ENCODE measurements at places on chromosomes 5 and 9. TPM values are rescaled to one million over a fixed set of nuclear protein-coding genes. Genes with fewer than 3 reads are reported as not detected.

- DNase-seq: no peak
Observed at GRCh38 chr5:149412783-149413476, 33.8 kb upstream of the IL17B start.

DNA sequence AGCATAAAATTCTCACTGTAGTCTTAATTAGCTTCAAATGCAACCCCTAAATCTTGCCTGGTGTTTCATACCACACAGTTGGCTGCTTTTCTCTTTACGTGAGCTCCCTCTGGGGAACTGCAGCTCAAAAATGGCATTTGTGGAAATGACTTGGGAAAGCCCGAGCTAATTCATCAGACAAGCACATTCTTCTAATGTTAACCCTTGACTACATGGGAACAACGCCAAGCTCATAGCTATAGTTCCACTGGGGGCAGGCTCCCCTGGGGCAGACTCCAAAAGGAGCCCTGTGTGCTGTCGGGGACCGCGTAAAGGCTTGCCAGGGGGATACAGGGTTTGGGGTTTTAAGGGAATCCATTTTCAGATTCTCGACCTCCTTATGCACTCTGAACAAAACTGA, 301.4 kb upstream of the DAP start:
- no peak for DNase-seq

GRCh38 chr5:67290655-67291054, 94.1 kb upstream of the CD180 start:
- no peak for DNase-seq

DNA sequence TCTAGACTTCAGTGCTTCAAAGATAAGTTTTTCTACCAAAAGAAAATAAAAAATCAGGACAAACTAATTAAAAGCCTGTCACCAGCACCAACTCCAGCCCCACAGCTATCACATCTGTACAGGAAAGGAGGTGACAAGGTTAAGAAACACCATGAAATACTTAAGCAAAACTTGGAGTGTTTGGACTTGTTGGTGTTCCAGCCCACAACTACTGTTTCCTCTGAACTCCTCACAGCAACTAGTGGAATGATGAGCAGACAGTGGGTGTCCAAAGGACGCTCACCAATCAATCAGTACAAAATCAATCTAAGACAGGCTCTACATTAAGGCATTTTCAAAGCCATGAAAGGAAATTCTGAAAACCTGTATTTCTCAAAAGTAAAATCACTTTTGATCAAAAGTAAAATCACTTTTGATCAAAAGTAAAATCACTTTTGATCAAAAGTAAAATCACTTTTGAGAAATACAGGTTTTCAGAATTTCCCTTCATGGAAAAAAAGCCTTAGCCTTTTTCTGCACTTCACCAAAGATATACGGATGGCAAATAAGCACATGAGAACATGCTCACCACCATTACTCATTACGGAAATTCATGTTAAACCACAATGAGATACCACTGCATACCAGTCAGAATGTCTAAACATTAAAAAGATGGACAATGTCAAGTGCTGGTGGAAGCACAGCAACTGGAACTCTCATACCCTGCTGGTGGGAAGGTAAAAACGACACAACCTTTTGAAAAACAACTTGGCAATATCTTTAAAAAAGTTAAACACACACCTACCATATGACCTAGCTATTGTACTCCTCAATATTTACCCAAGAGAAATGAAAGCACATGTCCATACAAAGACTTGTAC, 79.7 kb downstream of the MED27 start:
- DNase-seq: no peak

- no peak for DNase-seq
Observed at GRCh38 chr5:148147415-148147814, 20.9 kb upstream of the SPINK14 start.

DNA sequence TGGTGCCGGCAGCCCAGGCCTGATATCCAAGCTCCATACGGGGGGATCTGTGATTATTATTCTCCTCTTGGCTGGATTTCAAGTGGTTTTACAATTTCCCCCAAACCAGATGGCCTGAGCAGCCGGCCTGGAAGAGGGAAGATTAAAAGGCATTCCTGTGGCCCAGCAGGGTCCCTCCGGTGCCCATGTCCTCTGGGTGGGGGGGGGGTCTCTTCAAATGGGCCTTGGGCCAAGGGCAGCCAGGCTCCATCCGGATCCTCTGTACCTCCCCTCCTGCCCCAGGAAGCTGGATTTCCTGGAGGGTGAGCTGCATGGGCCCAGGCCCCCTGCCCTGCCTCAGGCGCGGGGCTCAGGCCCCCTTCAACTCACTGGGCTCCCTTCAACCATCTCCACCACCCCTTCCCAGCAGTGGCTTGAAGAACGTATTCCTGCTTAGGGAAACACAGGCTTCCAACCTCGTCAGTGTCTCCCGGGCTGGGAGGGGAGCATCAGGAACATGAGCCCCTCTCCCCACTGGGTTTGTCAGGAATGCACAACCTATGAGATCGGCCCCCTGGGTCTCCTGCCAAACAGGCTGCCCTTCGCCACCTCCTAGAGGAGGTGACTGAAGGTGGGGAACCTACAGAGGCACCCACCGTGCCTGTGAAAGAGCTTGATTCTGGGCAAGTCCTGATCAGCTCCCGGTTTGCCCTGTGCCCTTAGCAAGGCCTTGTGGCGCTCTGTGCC, 62.9 kb upstream of the ORM1 start:
- peak; percentile 53 for DNase-seq

- peak; percentile 45 for DNase-seq
Observed at GRCh38 chr9:21317956-21318923, 13.1 kb upstream of the IFNA5 start.

DNA sequence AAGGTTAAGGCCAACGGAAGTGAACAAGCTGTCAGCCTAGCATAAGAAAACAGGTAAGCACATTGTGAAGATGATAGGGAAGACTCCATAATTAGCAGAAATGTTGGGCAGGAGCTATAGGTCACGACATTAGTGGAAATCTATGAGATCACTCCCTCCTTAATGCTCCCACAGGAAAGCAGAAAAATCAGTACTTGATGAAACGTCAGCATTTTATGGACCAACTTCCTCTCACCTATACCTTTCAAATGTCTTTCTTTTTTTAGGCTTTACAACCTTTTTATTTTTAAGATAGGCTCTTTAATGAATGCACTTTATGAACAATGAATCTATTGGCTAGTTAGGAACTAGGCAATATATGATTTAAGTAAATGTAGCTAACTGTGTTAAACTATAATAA, 29.4 kb upstream of the HCN1 start:
- DNase-seq: no peak

- no peak for DNase-seq
Observed at GRCh38 chr5:126438868-126439267, 15.7 kb downstream of the GRAMD2B start.

DNA sequence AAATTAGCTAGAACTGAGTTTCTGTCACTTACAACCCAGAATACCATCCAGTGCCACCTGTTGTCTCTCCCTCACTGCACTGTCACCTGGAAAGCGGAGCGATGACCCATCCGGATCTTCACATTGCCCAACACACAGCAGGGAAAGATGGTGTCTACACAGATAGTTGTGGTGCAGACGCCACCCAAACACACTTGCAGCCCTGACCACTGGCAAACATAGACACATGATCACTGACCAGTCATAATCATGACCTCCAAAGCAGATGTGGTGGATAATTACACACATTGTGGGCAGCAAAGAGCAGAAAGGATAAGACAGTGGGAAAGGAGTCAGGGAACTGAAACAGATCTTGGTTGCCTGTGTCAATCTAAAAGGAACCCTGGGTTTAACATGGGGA, 64.7 kb downstream of the GABBR2 start:
- no peak for DNase-seq

- peak; percentile 80 for DNase-seq
Observed at GRCh38 chr9:94973451-94973941, 247.0 kb downstream of the AOPEP start.

- no peak for DNase-seq
Observed at GRCh38 chr5:1334831-1335539, 9.9 kb downstream of the CLPTM1L start.

DNA sequence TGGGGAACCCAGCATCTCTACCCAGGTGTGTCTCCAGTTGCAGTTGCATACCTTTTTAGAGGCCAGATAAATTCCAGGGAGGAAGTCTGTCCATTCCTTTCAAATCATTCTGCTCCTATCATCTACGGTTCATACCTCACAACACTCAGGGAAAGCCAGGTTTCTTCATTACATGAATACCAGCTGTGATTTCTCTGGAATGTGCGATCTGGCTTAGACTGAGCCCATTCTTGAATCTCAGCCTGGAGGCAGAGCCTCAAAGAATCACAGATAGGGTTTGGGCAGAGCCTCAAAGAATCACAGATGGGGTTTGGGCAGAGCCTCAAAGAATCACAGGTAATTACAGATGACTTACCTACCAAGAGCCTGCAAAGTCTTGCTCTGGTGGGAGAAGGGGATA, 7.2 kb downstream of the P4HA2 start:
- no peak for DNase-seq

- DNase-seq: no peak
Observed at GRCh38 chr5:137582218-137582617, 83.1 kb upstream of the SPOCK1 start.

GRCh38 chr5:37005946-37006540, 129.5 kb downstream of the NIPBL start:
- no peak for DNase-seq

DNA sequence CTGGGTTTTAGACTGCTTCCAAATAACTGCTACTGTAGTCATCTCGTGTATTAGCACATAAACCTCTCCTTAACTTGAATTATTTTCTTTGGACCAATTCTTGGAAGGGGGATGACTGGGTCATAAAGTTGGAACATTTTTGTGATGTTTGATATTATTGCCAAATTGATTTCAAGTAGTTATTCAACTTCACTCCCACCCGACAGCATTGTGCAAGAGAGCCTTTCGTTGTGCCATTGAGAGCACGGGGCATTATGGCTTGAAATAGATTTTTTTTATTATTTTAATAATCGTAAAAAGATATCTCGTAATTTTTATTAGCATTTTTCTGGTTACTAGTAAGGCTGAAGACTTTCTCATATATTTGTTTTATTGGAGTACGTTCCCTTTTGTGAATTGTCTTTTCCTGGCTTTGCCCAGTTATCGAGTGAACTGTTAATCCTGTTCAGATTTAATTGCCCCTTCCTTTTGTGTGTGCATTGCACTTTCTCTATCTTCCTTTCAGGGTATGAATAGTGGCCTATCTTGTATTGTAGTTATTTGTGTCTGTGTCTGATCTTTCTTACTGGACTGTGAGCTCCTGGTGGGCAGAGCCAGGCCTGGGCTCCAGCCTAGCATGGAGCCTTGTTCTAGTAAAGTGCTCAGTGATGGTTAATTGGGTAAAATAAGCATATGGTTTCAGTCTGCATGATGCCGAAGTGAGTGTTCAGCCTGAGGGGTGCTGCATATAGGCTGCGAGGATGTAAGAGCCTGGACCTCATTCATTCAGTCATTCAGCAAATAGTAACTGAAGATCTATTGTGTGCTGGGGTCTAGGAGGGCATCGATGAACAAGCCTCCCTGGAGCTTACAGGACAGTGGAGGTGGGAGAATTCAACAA, 93.5 kb upstream of the SHB start:
- DNase-seq: no peak

GRCh38 chr5:82332886-82333615, 54.9 kb upstream of the RPS23 start:
- DNase-seq: no peak

GRCh38 chr5:126851501-126852011, 74.6 kb downstream of the LMNB1 start:
- DNase-seq: peak; percentile 70

- DNase-seq: no peak
Observed at GRCh38 chr5:113162770-113163169, 186.2 kb downstream of the DCP2 start.

GRCh38 chr5:35745660-35746059, 111.0 kb upstream of the IL7R start:
- no peak for DNase-seq

DNA sequence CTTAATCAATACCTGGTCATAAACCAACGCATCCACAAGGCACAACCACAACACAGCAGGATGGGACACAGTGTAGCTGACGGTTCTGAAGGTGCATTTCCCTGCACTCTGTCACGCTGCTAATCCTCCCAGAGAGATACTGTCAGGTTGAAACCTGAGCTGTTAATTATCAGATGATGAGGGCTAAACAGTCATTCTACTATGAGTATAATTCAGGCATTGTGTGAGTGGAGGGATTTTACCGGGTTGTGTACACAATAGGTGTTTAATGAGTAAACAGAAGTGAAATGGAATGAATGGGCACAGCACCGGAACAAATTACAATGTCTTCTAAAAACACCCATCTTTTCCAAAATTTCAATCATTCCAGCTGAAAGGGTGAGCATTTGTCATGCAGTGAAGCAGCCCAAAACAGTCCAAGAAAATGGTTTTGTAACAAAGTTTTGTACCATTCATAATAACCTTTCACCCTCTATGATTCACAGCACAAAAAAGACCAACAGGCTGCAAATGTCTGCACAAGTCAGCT, 71.5 kb downstream of the ABCA1 start:
- no peak for DNase-seq

DNA sequence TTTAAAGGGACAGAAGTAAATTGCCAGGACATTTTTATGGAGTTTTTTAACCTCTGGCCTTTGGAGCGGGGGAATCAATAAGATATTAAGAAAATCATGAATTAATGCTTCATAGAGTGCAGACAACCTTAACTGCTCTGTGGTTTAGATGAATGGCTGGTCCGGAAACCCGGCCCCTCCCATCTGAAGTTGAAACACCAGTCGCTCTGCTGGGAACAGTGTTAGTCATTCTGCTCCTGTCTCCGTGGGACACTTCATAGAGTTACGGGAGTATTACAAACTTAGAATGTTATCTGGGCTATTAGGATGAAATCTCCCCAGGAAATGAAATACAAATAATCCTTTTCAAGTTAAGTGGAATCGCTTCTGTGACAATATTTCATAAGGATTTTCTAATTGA, 110.1 kb upstream of the IRX2 start:
- DNase-seq: no peak

DNA sequence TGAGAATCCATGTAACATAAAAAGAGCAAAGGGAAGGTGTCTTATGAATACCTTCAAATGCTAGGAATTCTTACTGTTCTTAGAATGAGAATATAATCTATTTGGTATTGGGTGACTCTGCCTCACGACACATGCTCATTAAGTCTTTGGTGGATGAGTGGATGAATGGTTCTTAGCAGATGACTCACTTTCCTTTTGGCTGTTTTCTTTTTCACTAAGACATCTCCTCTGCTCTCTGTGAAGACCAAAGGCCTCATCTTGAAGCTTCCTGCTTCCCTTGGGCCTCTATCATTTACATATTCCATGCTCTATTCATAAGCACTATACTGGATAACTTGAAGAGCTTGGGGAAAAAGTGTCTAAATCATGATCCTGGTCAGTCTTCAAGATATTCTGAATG, 468.1 kb downstream of the SPATA31D1 start:
- no peak for DNase-seq

- peak; percentile 38 for DNase-seq
Observed at GRCh38 chr9:33227008-33227398, 13.0 kb upstream of the SPINK4 start.

GRCh38 chr9:4393806-4394523, 94.1 kb upstream of the GLIS3 start:
- no peak for DNase-seq

GRCh38 chr9:125974705-125975104, 227.5 kb downstream of the PBX3 start:
- no peak for DNase-seq

- no peak for DNase-seq
Observed at GRCh38 chr9:88783711-88784083, 207.6 kb upstream of the S1PR3 start.

The NME5 gene
- total RNA-seq: not detected

The RPP25L gene
- 2.9 TPM for total RNA-seq

The CTSV gene
- total RNA-seq: not detected

The C9 gene
- total RNA-seq: not detected

The SLC36A2 gene
- total RNA-seq: not detected

The UGT3A1 gene
- total RNA-seq: not detected

The MARCHF3 gene
- total RNA-seq: 5.7 TPM

The ZNF883 gene
- not detected for total RNA-seq

The BNC2 gene
- total RNA-seq: 37.8 TPM

The MOB3B gene
- 12.3 TPM for total RNA-seq

All from stomach (tissue), 19 donors.